Central memory CD4-positive, alpha-beta T cell (primary cell): ENCODE measurements at places on chromosomes 11 and 22.

GRCh38 chr22:33920197-33920540, at the start of gene LARGE1:
Gene LARGE1, minus strand, starts transcription at chr22:33920476.
- DNase-seq, result no peak

- DNase-seq, result no peak
Measured at GRCh38 chr11:708511-708910, 2.5 kb downstream of the EPS8L2 start.

GRCh38 chr11:65032216-65032615, 5.0 kb downstream of the SNX15 start:
- no peak for DNase-seq

- no peak for DNase-seq
Measured at GRCh38 chr11:106565326-106565725, 452.9 kb downstream of the GUCY1A2 start.

DNA sequence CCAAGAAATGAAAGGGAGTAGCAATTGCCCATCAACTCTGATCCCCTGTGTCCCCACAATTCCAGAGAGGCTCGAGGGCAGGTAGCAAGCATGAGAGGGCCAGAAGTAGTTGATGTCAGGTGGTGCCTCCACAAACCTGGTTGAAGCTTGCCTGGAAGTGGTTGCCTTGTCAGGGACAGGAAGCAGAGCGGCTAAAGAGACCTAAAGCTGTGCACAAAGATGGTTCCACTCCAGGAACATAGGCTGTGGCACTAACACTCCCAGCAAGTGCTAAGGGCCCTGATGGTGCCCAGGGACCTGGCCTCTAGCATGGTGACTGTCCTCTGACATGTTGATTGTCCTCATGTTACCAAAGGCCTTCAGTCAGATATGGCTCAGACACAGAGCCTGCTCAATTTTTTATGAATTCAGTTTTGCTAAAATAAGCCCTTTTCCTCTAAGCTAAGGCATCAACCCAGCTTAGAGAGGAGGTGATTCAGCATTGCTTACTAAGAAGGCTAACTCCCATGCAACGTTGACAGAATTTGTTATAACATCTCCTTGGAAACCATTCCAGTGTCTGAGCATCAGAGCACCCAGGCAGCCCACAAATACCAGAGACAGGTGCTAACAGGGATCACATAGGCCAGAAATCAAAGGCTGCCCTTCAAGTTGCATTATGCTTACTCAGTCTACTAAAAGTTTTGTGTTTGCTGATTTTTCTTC, 196.3 kb upstream of the ARHGAP20 start:
- DNase-seq, result no peak

GRCh38 chr11:67483831-67484665, 1.2 kb downstream of the AIP start:
- DNase-seq, result peak; percentile 80

DNA sequence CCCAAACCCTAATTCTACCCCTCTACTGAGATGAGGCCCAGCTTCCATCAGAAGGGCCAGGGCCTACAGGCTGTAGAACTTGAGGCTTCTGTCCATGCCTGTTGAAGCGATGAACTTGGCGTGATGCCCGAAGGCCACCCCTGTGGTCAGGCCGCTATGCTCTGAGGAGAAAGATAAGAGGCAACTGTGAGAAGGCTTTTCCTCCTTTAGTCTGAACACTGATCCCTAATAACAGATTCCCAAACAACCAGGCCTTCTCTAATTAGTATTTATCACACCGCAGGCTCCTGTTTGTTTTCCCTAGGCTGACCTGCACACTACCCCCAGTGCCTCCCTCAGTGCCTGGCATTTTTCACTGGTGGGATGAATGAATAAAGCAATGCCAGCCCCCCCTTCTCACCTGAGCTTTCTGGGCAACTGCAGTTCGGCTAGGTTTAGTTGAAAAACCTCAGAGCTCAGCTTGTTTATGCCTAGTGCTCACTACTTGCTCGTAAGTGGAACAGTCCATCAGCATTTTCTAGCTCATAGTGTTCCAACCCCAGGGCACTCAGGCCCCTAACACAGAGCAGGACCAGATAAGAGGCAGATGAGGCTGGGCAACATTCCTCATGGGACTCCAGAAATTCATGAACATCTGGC, 15.2 kb downstream of the PRPF19 start:
- no peak for DNase-seq

- no peak for DNase-seq
Measured at GRCh38 chr22:37423283-37423682, 4.0 kb downstream of the ELFN2 start.
